Forelimb muscle (tissue), 1 donor: ENCODE measurements at places on chromosomes 4 and X. TPM values are rescaled to one million over a fixed set of nuclear protein-coding genes. Genes with fewer than 3 reads are reported as not detected.

- no peak for DNase-seq
Measured at GRCh38 chrX:83022020-83022419, 486.1 kb upstream of the POU3F4 start.

The NXF2 gene
- not detected for polyA plus RNA-seq

DNA sequence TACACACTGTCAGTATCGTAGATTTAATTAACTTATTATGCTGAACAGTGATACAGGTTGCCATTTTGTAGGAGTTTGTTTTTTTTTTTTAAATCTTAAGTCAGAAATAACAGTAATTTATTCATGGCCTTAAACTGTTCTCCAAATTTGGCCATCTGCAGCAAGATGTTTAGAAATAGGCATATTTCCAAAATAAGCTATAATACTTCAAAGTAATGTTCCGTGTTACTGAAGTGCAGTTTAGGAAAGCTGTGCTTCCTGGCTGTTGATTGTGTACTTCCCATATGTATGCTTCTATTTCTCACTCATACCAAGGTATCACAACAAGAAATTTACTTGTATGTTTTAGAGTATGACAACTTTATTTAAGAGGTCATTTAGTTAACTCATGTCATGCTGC lies 28.9 kb downstream of the CPEB2 start:
- DNase-seq: no peak

GRCh38 chr4:189071241-189071640 lies 869.4 kb upstream of the FRG1 start:
- no peak for DNase-seq

DNA sequence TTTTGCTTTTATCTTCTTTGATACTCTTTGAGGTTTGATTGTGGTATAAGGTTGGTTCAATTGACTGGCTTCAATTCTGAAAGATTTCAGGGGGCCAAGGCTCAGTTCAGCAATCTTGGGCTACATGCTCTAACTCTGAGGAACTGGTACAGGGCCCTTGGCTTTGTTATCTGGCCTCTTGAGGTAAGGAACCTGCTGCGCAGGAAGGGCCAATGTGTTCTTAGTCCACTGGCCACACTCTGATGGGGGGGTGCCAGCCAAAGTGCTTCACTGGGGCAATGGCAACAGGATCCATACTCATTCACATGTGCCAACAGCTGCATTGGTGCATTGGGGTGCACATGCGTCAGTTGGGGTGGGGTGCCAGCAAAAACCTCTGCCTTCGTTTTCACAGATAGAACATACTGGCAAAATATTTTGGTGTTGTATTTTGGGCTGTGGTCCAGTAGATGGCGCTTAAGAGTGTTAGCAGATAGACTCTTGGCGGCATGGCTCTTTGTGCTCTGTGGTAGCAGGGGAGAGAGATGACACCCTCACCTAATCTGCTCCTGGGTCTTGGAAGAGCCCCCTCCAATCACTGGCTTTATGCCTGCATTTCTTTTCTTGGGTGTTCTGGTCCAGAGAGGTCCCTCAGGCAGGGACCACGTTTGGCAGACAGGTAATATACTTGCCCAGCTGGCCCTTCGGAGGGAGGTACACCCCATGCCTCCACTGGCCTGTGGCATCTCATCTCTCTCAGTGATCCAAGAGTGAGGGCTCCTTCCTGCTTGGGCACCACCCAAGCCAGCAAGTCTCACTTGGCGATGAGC lies 42.9 kb downstream of the NDST3 start:
- DNase-seq: no peak

The MAGEC3 gene
- polyA plus RNA-seq: 0.53 TPM

DNA sequence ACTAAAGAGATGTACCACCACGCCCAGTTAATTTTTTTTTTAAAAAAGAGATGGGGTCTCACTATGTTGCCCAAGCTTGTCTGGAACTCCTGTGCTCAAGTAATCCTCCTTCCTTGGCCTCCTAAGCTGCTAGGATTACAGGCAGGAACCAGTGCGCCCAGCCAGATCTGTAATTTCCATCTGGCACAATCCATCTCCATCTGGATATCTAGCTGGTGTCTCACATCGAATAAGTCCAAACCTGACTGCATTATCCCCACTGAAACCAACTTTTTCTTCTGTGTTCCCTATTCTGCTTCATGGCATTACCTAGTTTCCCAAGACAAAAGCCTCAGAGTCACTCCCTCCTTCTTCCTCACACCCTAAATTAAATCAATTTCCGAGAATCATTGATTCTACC lies 125.8 kb upstream of the TEX13C start:
- DNase-seq: no peak

The MTMR8 gene
- 1.3 TPM for polyA plus RNA-seq

The PTPN13 gene
- polyA plus RNA-seq: 3.6 TPM

DNA sequence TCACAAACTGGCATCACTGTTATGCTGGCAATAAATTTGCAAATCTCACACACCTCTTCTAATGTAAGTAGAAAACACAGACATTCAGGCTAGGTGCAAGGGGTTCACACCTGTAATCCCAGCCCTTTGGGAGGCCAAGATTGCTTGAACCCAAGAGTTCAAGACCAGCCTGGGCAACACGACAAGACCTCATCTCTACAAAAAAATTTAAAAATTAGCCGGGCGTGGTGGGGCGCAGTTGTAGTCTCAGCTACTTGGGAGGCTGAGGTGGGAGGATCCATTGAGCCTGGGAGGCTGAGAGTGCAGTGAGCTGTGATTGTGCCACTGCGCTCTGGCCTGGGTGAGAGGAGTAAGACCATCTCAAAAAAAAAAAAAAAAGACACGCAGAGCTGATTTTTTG lies 83.1 kb upstream of the ENPP6 start:
- no peak for DNase-seq

- DNase-seq: no peak
Measured at GRCh38 chr4:88008743-88009171, 1.3 kb downstream of the PKD2 start.

- DNase-seq: no peak
Measured at GRCh38 chrX:1273896-1274295, 5.3 kb downstream of the CSF2RA start.

The AMTN gene
- not detected for polyA plus RNA-seq

DNA sequence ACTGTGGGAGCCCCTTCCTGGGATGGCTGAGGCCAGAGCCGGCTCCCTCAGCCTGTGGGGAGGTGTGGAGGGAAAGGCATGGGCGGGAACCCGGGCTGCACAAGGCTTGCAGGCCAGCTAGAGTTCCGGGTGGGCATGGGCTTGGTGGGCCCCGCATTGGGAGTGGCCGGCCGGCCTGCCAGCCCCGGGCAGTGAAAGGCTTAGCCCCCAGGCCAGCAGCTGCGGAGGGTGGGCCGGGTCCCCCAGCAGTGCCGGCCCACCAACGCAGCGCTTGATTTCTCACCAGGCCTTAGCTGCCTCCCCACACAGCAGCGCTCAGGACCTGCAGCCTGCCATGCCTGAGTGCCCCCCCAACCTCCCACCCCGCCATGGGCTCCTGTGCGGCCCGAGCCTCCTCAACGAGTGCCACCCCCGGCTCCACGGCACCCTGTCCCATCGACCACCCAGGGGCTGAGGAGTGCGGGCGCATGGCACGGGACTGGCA lies 78.0 kb downstream of the COX7B2 start:
- no peak for DNase-seq

DNA sequence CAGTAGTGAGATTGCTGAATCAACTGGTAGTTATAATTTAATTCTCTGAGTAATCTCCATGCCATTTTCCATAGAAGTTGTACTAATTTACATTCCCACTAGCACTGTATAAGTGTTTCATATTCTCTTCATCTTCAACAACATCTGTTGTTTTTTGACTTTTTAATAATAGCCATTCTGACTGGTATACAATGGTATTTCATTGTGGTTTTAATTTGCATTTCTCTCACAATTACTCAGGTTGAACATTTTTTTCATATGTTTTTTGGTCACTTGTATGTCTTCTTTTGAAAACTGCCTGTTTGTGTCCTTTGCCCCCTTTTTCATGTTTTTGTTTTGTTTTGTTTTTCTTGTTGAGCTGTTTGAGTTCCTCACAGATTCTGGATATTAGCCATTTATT lies 880.2 kb downstream of the RAPGEF2 start:
- DNase-seq: no peak

The CCSER1 gene
- polyA plus RNA-seq: 0.22 TPM

DNA sequence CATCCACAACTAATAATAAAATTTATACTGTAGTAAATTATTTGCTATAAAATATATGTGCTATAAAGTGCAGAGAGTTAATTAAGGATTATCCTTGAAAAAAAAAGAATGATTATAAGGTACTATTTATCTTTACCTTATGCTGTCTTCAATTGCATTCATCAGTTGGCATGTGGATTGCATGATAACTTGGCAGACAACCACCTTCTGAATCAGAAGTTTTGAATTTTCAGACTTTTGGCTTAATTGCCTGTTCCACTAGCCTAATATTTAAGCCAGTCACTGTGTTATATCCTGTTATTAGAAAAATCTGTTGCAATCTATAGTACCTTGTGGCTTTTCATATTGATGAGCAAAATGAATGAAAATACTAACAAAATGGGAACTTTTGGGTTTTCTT lies 1040.3 kb upstream of the PCDH10 start:
- no peak for DNase-seq

GRCh38 chrX:24550166-24550565 lies 85.1 kb downstream of the PDK3 start:
- DNase-seq: no peak

DNA sequence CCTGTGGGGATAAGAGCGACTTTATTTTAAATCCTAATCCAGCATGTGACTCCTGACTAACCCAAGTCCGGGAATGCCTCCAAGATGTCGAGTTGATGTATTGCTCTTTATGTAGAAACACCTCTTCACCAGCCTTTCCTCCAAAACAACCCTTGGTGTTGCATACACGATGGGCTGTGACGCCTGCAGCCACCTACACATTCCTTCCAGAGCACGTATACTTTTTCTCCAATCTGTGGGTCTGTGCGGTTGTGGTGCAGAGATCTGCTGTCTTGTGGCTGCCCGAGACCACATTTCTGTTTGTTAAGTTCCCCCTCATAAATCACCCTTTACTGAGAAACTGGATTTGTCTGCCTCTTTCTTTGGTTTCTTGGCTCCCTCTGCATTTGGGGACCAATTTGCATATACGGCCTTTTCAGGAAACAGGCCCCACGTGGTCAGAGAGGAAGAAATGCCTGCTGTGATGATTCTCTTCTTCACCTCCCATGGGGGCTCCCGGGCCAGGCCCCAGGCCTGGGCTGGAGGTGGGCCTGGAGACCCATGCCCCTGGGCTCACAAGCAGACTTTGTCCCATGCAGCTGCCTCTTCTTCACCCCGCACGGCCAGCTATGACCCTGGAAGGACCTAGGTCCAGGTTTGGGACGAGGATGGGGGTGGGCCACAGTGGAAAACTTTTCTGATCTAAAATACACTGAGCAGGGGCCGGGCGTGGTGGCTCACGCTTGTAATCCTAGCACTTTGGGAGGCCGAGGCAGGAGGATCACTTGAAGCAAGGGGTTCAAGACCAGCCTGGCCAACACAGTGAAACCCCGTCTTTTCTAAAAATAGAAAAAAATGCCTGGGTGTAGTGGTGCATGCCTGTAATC lies 21.4 kb upstream of the AFAP1 start:
- DNase-seq: no peak

DNA sequence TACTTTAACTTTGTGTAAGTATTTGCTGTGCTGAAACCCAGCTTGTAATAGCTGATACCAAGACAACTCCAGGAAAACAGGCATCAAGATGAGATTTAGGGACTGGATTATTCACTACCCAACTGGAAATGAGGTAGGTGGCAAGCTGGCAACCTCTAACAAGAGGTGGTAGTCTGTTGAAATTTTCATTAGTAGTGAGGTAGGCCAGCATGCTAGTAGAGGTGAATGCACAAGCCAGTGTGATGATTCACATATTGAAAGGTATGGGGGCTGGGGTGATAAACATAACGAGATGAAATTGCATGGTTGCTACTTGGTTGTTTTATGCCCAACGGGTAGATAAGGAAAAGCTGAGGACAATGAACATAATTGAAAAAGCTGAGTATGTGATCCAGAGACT lies 8.5 kb upstream of the TMPRSS11D start:
- DNase-seq: no peak

- DNase-seq: no peak
Measured at GRCh38 chrX:39019056-39019455, 217.8 kb downstream of the MID1IP1 start.

GRCh38 chrX:154036513-154036912 lies 16.8 kb upstream of the IRAK1 start:
- DNase-seq: no peak

The RPS6KA6 gene
- 3.8 TPM for polyA plus RNA-seq

- DNase-seq: no peak
Measured at GRCh38 chrX:16559206-16559619, 90.7 kb upstream of the S100G start.

DNA sequence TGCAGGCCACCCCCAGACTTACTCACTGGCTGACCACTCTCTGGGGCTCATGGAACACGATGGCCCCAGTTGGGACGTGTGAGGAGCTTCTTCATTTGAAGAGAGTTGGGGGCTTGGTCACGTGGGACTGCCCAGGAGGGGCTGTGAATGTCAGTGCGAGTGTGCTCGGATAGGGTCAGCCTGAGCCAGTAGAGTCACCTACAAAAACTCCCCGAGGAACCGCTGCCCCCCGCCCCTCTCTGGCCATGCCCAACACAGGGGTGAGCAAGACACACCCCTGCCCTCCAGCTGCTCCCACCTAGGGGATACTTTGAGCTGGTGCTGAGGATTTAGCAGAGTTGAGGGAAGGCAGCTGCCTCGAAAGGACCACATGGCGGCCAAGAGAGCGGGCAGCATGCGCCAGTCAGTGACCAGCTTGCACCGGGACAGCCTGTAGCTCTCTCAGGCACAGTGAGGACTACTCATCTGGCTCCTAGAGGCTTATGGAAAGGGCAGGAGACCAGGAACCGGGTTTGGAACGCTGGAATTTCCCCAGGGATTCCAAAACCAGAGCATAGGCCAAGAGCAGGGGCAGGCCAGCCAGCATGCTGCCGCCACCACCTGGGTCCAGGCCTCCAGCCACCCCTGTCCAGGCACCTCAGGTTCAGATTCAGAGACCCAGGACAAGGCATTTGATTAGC lies 8.4 kb downstream of the PNMA6E start:
- DNase-seq: no peak

DNA sequence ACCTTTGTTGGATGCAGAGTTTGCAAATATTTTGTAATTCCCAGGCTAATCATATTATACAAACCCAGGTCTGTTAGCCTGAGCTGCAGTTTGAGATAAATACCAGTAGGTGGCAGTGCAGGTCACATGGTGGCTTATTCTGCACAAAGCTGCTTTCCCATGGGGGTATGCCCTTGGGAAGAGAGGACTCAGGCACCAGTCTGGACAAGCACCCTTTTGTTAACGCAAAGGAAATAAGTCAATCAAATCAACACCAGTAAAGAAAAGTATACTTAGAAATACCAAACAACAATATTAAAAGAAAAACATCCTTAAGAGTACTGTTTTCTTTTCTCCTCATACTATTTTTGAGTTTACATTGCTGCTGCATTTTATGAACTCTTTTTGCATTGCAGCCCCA lies 389.0 kb upstream of the ZFP42 start:
- no peak for DNase-seq

The MAGEA11 gene
- polyA plus RNA-seq: not detected

The TBC1D8B gene
- polyA plus RNA-seq: 4.6 TPM

DNA sequence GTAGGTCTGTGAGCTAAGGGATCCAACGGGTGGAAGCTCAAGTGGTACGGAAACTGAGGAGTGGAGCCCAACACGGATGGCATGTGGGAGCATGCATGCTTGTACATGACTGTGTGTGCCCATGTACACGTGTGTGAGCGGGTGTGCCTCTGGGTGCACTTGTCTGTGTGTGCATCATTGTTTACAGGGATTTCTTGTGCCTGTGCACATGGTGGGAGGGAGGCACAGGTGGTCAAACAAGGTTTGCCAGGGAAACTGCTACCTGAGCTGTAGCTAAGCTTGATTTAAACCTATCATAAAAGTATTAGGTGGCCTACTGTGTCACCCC lies 122.5 kb upstream of the MAMLD1 start:
- no peak for DNase-seq

The FGFRL1 gene
- polyA plus RNA-seq: 295 TPM

- no peak for DNase-seq
Measured at GRCh38 chrX:80808881-80809411, 731 bp downstream of the BRWD3 start.
